Forelimb muscle (tissue), 1 donor: ENCODE measurements at places on chromosomes 16 and 17. TPM values are rescaled to one million over a fixed set of nuclear protein-coding genes. Genes with fewer than 3 reads are reported as not detected.

The RTN4RL1 gene
- polyA plus RNA-seq: 1.5 TPM

The FBXW10 gene
- 0.13 TPM for polyA plus RNA-seq

The CX3CL1 gene
- 5.6 TPM for polyA plus RNA-seq

The CLEC16A gene
- polyA plus RNA-seq: 14.5 TPM

GRCh38 chr16:85429776-85430522 is 183.2 kb upstream of the GSE1 start:
- DNase-seq: no peak

GRCh38 chr16:69319826-69320739 is 8.9 kb downstream of the VPS4A start:
- no peak for DNase-seq

DNA sequence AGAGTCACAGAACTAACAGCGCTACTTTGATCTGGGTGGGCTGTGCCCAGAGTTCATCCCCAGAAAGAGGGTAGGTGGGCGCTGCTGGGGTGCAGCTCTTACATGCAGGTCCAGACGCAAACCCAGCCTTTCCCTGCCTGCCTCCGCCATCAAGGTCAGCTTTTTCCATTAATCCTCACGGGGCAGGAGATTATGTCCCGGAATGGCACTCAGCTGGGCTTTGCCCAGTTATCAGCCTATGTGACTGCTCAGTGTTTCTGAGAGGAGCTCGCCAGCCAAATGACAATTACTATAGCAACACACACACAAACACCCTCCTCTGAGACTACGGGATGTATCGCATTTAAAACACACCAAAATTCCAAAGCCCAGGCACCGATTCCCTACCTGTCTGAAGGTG is 20.1 kb downstream of the GLYR1 start:
- no peak for DNase-seq

GRCh38 chr16:5647051-5647450 is 549.5 kb upstream of the EEF2KMT start:
- DNase-seq: no peak

GRCh38 chr16:76931186-76931585 is 259.8 kb upstream of the MON1B start:
- DNase-seq: no peak

GRCh38 chr16:53991754-53992378 is 287.9 kb downstream of the FTO start:
- DNase-seq: no peak

DNA sequence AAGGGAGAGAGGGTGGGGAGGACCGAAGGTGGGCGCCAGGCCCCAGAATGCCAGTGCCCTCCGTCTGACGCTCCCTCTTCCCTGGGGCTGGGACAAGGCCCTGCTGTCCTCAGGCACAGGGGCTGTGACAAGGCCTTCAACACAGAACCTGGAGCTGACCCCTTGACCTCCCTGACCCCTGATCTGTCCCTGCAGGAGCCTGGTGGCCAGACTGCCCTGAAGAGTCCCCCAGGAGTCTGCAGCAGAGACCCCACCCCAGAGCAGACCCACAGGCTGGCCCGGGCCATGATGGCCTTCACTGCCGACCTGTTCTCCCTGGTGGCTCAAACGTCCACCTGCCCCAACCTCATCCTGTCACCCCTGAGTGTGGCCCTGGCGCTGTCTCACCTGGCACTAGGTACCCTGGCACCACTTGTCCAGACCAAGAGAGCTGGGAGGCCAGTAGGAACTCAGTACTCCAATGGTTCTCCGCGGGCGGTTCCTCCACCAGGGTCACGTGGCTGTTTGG is 2.9 kb downstream of the SERPINF2 start:
- no peak for DNase-seq

DNA sequence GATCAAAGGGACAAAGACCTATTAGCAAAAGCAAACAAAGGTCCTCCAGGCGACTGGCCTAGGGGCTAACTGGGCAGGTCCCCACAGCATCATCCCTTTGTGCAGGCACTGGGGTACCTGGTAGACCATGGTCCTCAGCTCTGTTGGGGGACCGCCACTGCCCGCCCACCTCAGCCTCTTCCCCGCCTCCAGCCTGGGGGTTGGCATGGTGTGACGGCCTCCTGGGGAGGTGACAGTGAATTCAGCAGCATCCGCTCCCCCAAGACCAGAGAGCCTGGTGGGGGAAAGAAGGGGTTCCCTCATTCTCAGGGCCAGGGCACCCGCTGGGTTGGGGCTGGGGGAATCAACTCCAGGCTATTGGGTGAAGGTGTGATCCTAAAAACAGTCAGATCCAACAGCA is 38.7 kb upstream of the DNAH9 start:
- DNase-seq: no peak

DNA sequence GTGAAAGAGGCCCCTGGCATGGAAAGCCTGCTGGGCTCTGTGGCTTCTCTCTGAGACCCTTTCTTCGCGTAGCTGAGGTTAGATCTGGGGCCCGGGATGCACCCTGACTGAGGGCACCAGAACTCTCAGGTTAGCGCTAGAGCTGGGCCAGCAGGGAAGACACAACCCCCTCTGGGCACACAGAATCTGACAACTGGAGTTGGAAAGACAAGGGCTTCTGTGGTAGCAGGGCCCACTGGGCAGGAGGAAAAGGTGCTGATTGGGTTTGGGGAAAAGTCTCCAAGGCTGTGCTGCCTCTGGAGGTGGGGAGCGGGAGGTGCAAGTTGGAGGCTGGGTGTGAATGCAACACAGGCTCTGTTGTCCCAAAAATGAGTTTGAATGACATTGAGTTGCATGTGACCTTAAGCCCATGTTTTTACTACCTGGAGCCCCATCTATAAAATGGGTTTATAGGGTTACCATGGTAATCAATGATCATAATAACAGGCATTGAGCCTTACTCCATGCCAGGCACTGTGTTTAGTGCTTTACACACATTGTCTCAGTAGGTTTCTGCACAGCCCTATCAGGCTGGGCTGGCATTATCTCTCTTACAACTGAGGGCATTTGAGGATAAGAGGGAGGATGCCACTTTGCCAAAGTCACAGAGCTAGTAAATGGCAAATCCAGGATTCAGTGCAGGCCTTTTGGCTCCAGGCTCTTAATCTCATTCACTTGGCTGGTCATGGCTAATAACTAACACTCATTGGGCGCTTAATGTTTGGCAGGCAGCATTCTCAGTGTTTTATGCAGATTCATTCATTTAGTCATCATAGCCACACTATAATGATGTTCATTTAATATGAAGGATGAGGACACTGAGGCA is 9.5 kb upstream of the IGFBP4 start:
- DNase-seq: no peak

- no peak for DNase-seq
These were observed 101.5 kb downstream of the MGAT5B start for GRCh38 chr17:76969598-76970172.

DNA sequence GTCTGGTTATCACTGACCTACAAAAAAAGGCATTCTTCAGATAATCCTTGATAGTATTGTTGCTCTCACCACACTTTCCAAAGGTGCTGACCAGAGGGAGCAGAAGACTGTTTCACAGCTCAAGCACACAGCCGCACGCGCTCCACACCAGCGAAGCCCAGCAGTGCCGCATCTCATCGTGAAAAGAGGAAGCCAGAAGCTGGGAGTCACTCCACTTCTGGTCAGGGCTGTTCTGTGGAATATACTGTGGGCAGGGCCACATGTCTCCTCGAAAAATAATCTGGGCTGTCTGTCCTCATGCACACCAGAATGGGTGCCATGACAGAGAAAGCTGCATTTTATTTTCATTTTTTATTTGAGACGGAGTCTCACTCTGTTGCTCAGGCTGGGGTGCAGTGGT is 7.3 kb upstream of the PRSS36 start:
- DNase-seq: no peak
